Kidney epithelial cell (primary cell): ENCODE measurements at places on chromosomes 16 and 17.
A peak's percentile ranks its signal among the peaks of the same experiment; 100 is the strongest.

GRCh38 chr16:74651841-74652240 lies 14.8 kb downstream of the RFWD3 start:
- DNase-seq: no peak

DNA sequence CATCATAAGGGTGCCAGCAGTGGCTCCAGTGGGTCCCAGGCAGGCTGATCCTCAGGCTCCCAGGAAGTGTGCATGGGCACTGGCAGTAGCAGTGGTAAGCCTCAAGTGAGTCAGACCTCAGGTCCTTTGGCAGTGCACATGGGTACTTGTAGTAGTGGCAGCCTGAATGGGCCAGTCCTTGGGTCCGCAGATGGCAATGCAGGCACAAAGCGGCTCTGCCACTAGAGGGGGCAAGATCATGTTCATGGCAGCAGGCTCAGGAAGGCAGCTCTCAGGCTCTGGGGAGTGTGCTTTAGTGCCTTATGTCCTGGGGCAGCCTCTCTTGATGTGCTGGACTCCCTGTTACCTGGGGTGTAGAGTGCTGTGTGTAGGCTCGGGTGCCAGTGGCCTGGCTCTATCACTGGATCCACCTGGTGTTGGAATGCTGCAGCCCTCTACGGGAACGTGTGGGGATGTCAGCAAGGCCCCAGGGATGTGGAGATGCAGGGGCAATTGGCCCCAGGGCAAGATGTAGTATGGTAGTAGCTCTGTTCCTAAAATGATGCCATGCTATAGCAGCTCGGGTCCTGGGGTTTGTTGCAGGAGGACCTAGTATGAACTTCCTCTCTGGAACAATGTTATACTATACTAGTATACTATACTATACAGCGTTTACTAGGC lies 11.0 kb downstream of the ACSM3 start:
- no peak for DNase-seq

DNA sequence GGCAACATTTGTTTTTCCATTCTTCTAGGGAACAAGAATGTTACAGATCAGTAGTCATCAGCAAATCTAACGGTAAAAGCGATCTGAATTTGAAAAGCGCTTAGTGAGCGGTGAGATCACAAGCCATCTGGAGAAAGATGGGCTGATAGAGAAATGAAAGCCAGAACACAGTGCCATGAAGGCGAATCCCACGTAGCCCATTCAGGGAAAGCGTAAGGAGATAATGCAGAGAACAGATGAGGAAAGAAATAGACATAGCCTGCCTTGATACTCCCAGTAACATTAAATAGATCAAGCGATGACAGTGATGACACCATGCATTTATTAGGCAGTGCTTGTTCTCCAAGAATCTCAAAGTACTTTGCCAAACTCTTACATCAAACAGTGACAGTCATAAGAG lies 183.1 kb upstream of the PSMD7 start:
- no peak for DNase-seq

GRCh38 chr16:67150833-67151396 lies at the start of gene B3GNT9:
B3GNT9 (minus strand) TSS chr16:67150998; CDS start chr16:67150485, 513 bp downstream.
- DNase-seq: no peak

DNA sequence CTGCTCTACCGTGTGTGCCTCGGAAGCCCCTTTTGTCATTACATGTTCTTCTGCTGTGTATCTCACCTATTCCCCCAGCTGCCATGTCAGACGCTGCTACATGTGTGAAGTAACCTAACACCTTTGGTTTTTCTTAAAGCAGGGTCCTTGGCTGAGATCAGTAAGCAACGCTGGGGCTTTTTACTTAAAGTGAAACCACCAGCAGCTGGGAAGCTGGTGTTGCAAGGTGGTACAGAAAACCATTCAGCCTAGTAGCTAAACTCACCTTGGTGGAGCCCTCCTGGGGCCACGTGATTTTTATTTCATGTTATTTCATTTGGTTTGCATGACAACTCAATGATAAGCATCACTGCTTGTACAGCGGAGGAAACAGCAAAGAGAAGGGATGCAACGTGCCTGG lies 62.6 kb downstream of the PLCG2 start:
- no peak for DNase-seq

DNA sequence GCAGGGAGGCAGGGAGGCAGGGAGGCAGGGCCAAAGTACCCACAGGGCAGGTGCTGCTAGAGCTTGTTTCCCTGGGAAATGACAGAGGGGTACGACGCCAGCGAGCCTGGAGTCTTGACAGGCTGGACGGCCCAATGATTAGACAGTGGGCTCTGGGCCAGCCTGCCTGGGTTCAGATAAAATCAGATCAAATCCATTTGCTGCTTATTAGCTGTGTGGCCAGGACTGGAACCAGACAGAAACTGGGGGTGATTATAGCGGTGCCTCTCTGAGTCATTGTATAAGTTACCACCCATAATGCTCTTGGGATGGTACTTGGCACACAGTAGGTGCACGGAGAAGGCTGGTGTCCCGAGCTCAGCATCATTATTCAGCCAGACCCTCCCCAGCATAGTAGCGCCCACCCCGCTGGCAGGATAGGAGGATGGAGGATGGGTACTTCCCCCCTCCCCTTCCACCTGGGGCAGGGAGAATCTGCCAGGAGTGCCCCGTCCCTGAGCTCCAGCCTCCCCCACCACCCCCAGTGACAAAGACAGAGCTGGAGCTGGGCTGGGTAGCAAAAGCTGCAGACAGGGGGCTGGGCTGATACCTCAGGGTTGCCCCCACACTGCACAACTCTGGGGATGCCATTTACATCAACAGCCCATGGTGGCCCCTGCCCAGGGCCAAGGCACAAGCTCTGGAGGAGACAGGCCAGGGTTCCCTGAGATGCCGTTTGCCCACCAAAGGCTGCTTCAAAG lies 77.6 kb upstream of the TNRC6C start:
- DNase-seq: no peak

GRCh38 chr17:28715217-28715616 lies 2.5 kb downstream of the RAB34 start:
- DNase-seq: no peak

DNA sequence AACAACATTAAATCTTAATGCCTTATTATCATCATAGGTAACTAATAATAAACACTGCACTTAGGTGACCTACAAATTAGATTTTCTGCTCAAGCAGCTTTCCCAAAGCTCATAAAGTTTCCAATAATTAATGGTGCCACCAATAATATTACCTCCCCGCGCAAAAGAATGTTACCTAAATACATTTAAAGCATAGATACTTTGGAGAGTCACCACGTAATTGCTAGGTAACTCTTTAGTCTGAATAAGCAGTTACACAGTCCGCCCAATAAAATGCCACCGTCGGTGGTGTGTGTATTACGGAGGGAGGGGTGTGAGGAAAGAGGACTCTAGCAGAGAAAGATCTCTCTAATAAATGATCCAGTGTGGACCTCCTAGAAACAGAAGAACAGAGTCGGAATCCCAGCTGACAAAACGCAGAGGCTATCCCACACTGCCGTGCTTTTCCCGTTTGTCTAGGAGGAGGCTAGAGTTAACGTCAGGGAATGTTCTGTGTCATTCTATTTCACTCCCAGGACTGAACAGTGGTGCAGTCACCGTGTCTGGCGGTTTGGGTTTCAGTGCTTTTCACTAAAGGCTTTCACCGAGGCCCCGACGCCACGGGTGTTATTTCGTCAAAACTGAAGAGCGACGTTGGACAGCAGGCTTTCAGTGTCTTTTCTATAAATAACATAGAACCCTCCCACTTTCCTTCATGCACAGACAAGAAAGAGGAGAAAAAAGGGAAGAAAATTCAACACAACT lies 630 bp downstream of the RNFT1 start:
- DNase-seq: peak; percentile 21

GRCh38 chr17:4786106-4786511 lies at the start of gene VMO1:
VMO1 (minus strand) TSS chr17:4786364; CDS start chr17:4786352, 12 bp downstream.
- no peak for DNase-seq

- no peak for DNase-seq
These were observed 51.7 kb downstream of the NLK start for GRCh38 chr17:28093999-28094716.

GRCh38 chr16:15686287-15686686 lies 36.2 kb downstream of the NDE1 start:
- DNase-seq: no peak

DNA sequence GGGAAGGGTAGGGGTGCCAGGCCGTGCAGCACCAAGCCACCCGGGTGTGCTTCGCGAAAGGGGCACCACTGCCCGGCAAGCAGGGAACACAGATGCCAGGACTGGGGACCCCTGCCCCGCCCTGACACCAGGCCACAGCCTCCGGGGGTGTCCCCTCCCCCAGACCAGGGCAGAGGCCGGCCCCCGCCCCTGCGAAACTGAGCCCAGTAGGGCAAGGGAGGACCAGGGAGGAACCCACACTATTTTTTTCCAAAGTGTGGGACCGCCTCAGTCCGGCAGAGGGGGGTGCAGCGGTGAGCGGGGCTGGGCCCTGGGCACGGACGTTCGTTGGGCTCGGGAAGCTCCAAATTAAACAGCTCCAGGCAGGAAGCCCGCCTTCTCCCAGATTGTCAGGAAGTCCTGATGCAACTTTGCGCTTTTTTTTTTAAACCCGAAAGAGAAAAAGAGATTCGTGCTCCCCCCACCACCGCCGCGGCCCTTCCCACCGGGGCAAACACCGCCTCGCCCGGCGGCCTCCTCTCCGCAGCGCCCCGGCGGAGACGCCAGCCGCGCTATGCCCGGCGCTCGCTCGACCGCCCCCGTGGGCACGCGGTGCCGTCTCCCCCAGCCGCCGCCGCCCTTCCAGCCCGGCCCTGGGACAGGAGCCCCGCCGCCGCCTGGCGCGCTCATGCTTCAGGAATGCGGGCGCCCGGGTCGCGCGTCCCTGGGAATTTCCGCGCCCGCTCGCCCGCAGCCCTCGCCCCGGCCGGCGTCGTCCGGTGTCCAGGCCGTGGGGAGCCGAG lies 755 bp downstream of the PIEZO1 start:
- DNase-seq: no peak

GRCh38 chr16:20683812-20684211 lies 13.7 kb downstream of the ACSM1 start:
- DNase-seq: no peak

GRCh38 chr17:82475458-82475857 lies 16.9 kb downstream of the NARF start:
- DNase-seq: no peak

- no peak for DNase-seq
These were observed 5.5 kb downstream of the RAB11FIP3 start for GRCh38 chr16:430904-431303.

DNA sequence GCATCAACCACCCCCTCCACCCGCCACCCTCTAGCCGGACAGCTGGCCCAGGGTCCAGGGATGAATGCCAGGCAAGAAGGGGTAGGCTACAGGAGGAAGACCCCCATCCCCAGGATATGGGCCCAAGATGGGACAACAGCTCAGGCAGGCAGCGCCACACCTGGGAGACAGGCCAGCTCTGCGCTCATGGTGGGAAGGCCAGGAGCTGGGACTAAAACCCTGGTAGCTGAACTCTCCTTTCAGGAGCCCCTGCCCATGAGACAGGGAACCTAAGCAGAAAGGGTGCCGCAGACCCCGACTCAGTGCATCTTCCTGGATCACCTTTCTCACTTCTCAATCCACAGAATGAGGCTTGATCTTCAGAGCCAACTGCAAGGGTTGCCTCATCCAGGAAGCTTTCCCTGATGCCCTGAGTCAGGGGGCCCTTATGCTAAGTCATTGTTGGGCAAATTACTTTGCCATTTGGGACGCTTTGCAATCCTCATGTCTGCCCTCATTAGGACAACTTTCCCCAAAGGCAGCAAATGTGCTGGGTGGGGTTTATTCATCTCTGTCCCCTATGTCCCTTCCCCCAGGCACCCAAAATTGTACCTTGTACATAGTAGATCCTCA lies 9.0 kb downstream of the ZDHHC1 start:
- no peak for DNase-seq

DNA sequence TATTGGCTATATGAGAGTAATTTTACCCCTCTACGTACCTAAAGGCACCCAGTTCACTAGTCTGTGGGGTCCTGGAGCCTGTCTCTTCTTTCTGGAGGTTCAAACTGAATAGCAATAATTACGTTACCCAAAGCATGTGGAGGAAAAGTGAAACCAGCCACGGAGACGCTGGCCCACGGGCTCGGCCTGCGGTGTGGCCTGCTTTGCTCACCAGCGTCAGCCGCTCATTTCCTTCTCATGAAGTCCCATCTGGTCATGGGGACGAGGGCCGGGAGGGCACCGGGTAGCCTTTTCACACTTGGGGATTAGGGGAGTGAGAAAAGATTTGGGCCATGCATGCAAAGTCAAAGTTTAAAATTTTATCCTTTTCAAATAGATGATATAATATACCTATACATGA lies 26.9 kb downstream of the ELAC2 start:
- no peak for DNase-seq

DNA sequence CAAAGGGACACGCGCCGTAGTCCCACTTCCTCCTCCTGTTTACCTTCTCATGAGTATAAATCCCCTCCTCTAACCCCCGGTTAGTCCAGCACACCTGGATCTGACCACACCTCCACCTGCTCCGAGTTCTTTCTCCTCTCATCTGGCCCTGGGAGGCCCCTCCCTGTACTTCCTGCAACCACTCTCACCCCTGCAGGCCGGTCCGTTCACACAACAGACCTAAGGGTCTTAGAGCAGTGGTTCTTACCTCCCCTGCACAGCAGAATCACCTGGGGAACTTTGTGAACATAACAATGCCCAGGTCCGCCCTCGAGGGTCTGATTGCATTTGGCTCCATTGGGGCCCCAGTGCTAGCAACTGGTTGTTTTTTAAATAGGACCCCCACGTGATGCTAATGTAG lies 24.8 kb downstream of the TMEM114 start:
- no peak for DNase-seq

DNA sequence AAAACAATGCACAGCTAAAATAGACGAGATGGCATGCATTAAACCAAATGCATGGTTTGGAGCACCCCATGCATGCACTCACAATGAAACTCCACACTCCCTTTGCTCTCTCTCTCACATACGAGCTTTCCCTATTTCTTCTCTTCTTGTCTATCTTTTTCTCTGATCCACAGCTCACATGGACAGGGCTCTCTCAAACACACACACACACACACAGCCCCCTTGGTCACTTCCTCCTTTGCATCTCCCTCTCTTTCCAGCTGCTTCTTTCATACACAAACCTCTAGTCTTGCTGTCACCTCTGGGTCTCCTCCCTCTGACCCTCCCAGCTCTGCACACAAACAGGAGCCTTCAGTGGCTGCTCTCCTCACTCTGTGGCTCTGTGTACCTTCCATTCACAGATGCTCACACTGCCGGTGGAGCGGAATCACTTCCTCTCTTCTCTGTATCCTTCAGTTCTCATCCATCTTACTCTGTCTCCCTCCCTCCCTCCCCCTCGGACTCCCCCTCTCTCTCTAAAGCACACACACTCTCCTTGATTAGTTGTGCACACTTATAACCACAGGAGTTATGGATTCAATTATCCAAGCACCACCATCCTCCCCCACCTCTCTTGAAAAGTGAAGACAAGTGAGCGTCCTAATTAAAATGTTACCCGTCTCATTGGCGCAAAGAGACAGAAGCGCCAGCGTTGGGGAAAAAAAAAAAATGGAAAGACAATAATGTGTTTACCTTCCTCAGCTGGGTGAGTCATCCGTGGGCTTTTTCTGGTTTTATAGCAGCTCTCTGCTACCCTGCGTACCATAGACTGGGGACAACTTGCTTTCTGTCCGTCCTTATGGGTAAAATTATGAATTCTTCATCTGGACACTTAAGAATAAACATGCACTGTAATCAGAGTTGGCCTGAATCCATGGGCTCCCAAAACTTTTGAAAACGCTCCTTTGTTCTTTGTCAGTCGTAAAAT lies 90.8 kb downstream of the SHISA6 start:
- no peak for DNase-seq
